ENCODE measurements at places on chromosomes 4 and X.

GRCh38 chr4:69038582-69038981, 57.7 kb upstream of the UGT2B7 start:
- no peak for DNase-seq

GRCh38 chrX:154531626-154532025, 15.0 kb downstream of the G6PD start:
- no peak for DNase-seq

DNA sequence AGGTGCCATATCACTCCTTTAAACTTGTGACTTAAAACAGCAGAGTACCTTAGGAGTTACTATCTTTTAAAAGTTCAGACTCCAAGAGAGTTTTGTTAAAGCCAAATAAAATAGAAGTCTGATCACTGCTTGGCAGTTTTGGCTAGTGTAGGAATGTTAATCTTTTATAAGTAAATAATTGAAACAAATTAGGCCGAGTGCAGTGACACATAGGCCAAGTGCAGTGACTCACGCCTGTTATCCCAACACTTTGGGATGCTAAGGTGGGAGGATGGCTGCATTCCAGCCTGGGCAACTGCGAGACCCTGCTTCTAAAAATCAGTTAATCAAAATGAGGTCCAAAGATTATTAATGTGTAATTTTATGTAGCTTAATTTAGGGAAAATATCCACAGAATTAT, 37.2 kb downstream of the WDR44 start:
- no peak for DNase-seq

GRCh38 chr4:16725252-16725651, 173.2 kb downstream of the LDB2 start:
- DNase-seq, result no peak

DNA sequence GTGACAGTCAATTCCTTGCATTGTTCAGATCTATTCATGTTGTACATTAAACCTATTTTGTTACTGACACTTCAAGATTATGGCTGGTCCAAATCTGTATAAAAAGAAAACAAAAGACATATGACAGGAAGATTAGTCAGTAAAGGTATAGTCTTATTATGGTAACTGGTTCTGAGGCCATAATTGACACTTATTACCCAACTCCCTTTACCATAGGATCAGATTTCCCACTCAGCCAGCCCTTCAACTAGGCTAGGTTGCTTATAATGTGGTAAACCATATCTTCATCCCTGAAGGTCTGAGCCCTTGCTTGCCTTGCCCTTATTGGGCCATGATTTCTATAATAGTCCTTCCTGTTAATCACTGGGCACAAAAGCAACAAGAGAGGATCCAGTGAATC, 289.6 kb downstream of the CXXC4 start:
- DNase-seq, result peak; percentile 42

- DNase-seq, result no peak
These were observed 284.1 kb downstream of the ANTXR2 start for GRCh38 chr4:79788884-79789283.

- no peak for DNase-seq
These were observed 47.2 kb downstream of the SLC34A2 start for GRCh38 chr4:25702848-25703247.

- peak; percentile 1 for DNase-seq
These were observed 27.2 kb downstream of the HTR2C start for GRCh38 chrX:114611018-114611619.

GRCh38 chrX:129679901-129680300, 25.1 kb upstream of the APLN start:
- peak; percentile 81 for DNase-seq

GRCh38 chr4:22573198-22573597, 57.3 kb upstream of the ADGRA3 start:
- DNase-seq, result no peak

GRCh38 chrX:115350711-115351381, 61.3 kb downstream of the LUZP4 start:
- DNase-seq, result no peak

- DNase-seq, result no peak
These were observed 40.8 kb upstream of the GRID2 start for GRCh38 chr4:92263010-92263409.

DNA sequence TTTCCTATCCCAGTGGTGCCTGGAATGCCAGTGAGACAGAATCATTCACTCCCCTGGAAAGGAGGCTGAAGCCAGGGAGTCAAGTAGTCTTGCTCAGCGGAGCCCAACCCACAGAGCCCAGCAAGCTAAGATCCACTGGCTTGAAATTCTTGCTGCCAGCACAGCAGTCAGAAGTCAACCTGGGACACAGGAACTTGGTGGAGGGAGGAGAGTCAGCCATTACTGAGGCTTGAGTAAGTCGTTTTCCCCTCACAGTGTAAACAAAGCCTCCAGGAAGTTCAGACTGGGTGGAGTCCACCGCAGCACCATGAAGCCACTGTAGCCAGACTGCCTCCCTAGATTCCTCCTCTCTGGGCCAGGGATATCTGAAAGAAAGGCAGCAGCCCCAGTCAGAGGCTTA, 283.2 kb upstream of the CPEB2 start:
- DNase-seq, result peak; percentile 18

DNA sequence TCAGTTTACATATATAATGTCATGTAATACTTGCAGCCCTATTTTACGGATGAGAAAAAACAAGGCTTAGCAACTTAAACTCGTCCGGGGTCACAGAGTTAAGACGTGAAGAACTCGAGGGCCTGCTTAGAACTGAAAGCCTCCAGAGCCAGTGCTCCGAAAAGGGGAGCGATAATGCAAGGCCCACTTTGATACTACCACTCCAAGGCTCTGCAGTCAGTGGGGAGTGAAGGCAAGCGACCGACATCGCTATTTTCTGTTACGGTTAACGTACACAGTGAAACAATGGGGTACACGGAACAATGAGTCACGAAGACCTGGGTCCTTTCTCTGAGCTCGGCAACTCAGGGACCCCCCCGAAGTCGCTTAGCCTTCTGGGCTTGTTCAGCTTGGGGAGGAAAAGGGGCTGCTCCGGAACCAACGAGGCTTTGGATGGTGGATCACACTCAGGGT, 965 bp downstream of the PPA2 start:
- DNase-seq, result no peak

DNA sequence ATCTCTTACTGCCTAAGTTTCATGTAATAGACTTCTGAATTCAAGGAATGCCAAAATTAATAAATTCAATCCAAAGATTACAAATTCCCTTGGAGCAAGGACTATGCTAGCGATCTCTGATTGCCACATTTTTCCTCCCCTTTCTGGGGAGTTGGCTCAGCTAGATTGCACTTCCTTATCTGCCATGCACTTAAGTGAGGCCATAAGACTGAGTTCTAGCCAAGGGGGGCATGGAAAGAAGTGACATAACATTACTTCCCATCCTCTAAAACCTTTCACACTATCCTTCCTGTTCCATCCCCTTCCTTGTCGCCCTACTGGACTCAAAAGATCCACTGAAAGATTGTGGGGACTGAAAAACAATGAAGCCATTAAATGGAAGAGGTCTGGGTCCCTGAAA, 53.8 kb upstream of the TXK start:
- DNase-seq, result no peak

- DNase-seq, result no peak
These were observed 46.1 kb downstream of the LAS1L start for GRCh38 chrX:65488495-65488894.

- no peak for DNase-seq
These were observed 1526.2 kb downstream of the RPA4 start for GRCh38 chrX:98409867-98410266.

DNA sequence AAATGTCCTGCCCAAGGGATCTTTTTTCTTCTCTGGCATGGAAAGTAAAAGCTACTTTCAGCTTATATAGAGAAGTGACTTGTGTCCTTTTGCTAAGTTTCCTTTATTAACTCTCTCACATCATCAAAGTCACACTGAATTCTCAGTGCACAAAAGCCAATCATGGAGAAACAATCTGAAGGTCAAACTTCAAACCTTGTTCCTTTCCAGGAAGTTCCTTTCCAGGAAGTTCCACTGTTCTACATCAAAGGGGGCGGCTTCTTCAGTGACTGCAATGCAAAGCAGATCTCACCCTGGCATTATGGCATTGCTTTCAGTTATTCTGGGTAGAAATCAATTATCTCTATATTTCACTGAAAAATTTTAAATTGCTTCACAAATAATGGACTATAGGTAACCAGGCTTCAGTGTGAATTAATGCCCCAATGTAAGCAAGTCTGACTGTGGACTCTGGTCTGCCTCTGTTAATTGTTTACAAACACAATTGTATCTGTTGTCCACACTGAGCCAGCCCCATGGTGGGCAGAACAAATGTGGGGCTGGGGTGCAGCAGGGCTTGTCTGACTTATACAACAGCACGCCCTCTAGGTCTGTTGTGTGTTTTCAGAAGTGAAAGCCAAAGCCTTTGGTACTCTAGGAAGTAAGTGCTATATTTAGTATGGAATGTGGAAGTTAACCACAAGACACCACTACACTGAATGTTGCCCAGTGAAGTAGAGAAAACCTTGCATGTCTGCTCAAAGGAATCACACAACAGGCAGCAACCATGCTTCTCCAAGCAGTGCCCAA, 98.8 kb downstream of the CDS1 start:
- DNase-seq, result no peak

DNA sequence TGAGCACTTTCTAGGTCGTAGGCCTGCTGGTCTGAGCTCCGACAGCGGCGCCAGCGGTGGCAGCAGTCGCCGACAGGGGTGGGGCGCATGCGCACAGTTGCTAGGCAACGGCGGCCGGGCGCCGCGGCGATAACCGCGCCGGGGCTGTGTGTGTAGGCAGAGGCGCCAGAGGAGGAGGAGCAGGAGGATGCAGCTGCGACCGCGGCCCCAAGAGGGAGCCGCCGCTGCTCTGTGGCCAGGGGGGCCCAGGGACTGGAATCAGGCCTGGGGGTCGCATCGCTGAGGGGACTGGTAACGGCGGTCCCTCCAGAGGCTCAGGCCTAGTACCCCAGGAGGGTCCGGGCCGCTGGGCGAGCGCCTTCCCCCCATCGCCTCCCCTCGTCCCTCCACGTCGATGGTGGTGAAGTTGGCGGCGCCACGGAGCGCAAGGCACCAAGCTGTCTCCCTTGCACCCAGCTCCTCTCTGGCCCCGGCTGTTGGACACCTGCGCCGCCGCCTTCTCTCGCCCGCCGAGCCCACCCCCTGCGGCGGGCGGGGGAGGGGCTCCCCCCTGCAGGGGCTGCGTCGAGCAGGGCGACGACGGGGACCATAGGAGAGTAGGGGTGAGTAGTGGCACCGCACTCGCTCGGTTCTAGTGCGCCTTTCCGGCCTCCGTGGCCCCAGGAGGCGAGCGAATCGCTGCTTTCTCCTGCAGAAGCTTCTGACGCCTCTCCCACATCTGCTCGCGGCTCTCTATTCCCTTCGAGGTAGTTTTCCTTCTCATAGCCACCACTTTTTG, 58.6 kb upstream of the ZC4H2 start:
- DNase-seq, result no peak

DNA sequence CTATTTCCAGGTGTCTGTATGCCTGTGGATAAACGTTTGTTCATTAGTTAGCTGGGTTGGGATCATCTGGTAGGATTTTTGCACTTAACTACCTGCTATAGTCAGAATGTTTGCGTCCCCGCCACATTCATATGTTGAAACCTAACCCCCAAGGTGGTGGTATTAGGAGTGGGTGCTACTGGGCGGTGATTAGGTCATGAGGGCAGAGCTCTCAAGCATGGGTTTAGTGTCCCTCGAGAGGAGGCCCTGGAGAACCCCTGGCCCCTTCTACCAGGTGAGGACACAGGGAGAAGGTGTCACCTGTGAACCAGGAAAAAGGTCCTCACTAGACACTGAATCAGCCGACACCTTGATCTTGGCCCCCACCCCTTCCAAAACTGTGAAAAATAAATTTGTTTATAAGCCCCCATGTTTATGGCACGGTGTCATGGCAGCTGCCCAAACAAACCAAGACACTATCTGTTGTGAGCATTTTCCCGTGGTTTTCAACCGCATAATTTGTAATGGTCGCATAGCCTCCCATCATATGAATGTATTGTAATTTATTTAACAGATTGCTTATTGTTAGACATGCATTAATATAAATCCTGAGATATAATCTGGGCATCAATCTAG, 92.7 kb upstream of the TRIM2 start:
- no peak for DNase-seq

DNA sequence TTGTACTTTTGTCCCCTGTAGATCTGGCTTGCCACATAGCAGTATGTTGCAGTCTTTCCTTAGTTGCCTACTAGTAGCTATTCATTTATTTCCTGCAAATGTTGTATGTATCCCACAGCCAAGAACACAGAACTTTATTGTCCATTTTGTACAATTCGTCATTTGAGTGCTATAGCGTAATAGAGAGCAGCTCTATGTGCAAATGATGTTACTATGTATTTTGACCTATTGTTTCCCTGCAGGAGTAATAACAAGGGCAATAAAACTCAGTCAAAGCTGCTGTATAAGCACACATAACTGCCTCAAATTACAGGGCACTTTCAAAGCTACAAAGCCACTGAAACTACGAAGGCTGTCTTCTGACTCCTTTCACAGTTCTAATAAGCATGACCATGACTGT, 48.1 kb downstream of the NRK start:
- DNase-seq, result peak; percentile 21

GRCh38 chr4:143667461-143667860, 33.0 kb downstream of the FREM3 start:
- DNase-seq, result no peak

- no peak for DNase-seq
These were observed 22.9 kb upstream of the ALB start for GRCh38 chr4:73381214-73381613.

DNA sequence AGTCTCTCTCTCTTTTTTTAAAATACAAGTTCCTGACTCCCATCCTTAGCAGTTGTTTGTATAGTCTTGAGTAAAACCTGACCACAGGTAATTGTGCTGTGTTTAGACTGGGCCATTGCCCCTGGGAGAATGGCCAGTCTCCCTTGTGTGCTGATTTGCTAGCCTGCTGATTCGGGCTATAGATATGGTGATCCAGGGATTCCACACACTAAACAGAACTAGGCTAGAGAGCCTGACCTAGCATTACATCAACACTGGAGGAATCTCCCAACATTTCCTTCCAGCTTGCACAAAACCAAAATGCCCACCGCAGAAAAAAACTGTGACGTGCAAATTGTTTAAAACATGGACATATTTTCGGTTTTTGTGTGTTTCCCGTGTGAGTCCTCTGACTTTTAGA, 5.1 kb downstream of the UPRT start:
- no peak for DNase-seq

DNA sequence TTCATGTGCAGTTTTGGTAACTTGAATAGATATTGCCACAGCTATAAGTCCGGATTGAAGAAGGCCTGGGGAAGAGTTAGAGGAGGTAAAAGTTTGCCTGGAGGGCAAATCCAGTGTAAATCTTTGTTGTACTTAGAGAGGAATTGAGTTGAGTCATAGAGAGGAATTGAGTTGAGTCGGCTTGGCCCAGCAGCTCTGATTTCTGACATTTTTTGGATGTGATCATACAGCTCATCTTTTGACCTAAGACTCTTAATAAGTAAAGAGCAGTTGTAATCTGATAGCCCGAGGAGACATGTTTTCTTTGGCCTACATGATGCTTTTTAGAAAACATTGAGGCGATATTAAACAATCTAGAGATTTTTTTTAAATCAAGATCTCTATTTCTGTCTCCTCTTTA, 3.9 kb downstream of the KIT start:
- no peak for DNase-seq

Measured in DMS153 (cell line).